ENCODE measurements at places on chromosomes 3 and 15.

- no peak for DNase-seq
These were observed 395.4 kb upstream of the ADAMTS9 start for GRCh38 chr3:65083240-65083639.

- DNase-seq, result no peak
These were observed 44.4 kb upstream of the C3orf38 start for GRCh38 chr3:88105325-88105724.

GRCh38 chr15:68187559-68187958, 17.6 kb downstream of the CALML4 start:
- DNase-seq, result peak; percentile 54

DNA sequence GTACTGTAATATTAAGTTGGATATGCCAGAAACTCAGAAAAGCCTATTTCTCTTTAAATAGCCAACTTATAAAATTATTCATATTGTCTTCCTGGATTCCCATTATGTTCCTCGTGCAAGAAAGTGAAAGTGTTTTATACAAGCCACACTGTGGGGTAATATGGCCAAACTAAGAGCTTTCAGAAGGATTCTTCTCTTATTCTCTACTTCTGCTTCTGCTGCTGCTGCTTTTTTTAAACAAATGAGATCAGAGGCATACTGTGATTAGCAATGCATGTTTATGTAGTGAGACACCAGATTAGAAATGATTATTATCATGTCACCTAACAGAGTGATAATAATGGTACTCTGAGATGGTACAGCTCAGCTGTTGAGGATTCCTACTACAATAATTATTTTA, 1026.5 kb upstream of the CFAP20DC start:
- DNase-seq, result no peak

DNA sequence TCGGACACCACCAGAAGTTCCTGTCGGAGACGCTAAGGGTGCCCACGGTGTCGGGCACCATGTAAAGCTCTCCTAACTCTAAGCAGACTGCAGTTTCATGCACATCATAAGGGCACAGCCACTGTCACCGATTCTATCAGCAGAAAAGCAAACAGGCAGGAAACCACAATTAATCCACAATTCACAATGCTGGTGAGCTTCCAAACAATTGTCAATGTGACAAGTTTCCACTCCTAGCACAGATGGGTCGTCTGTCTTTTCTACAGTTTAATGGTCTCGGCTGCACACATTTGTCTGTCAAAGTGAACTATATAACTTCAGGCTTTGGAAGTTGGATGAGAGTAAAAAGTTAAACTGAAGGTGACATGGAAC, 8.8 kb upstream of the OCA2 start:
- no peak for DNase-seq

DNA sequence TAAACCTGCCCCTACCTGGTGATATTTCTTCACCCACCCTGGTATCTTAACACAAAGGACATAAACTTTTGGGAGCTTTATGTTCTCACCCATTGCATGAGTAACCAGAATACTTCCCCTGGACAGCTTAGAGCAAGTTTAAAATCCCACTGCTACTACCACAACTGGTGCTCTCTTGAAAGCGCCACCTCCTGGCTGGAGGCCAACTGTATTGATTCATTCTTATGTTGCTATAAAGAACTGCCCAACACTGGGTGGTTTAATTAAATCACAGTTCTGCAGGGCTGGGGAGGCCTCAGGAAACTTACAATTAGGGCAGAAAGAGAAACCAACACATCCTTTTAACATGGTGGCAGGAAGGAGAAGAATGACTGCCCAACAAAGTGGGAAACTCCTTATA, 592.4 kb downstream of the EPHA3 start:
- no peak for DNase-seq

- no peak for DNase-seq
These were observed 235.3 kb downstream of the ARRDC4 start for GRCh38 chr15:98195796-98196195.

- no peak for DNase-seq
These were observed 66.5 kb downstream of the MAGEF1 start for GRCh38 chr3:184645336-184645735.

DNA sequence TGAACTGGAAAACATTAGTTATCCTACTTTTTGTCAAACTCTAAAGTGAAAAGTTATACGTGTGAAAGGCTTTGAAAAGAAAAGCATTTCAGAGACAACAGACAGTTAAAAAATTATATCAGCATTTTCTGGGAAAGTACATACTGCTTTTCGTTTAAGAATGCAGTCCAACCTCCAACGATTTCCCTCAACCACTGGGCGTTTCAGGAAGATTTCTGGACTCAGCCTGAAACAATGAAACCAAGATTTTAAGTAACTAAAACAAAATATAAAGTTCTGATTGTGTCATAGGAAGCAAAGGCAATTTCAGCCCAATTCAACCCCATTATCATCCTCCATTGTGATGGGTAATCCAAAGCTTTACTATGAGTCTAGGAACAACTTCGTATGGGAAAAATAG, 110.7 kb downstream of the PLD1 start:
- DNase-seq, result no peak

DNA sequence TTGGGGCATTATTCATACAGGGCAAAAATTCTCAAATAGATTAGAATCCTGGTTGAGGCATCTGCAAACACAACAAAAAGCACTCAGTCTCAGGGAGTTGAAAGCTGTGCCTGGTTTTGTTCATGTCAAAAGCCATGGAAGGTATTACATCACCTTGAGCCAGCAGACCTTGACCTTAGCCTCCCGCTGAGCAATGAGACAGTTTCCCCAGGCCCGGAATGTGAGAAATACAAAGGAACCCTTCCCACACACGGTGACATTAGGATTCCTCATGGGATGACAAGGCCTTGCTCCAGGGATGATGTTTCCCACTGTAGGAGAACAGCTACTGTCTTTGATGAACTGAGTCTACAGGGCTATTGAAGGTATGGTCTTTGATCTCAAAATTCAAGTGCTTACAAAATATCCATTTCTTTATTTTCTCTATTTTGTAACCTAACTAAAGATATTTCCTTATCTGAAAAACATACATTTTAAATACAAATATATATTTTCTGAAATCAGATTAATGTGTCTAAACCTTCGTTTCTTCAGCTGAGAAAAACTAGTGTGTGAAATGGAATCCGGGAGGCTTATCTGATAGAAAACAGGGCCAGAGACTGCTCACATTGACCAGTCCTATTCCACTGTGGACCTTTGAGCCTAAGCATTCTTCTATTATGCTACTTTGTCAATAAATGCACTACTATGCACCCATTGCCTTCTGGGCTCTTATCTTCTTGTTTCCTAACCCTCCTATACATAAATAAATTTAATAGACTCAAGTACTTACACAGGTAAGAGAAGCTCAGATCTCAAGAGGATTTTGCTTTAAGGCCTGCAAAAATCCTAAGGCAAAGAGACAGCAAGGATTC, 298.2 kb downstream of the KBTBD8 start:
- no peak for DNase-seq

GRCh38 chr3:2770451-2770850, 339.7 kb downstream of the IL5RA start:
- no peak for DNase-seq

- DNase-seq, result no peak
These were observed 70.2 kb downstream of the PCOLCE2 start for GRCh38 chr3:142818651-142819050.

DNA sequence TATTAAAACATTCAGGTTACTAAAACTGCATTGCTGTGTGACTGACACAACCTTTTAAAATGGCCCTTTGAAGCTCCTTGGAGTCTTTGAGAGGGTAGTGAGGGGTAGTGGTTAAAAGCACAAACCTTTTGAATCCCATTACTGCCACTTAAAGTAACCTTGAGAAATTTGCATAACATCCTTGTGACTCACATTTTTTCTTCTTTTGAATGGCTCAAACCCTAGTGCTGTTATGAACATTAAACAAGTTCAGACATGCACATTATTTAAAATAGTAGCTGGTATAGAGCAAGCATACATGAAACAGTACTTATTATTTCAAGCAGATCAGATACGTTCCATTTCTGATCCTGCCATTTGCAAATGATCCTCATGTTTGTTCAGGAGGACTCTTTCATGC, 3.7 kb upstream of the CLDN1 start:
- DNase-seq, result no peak

DNA sequence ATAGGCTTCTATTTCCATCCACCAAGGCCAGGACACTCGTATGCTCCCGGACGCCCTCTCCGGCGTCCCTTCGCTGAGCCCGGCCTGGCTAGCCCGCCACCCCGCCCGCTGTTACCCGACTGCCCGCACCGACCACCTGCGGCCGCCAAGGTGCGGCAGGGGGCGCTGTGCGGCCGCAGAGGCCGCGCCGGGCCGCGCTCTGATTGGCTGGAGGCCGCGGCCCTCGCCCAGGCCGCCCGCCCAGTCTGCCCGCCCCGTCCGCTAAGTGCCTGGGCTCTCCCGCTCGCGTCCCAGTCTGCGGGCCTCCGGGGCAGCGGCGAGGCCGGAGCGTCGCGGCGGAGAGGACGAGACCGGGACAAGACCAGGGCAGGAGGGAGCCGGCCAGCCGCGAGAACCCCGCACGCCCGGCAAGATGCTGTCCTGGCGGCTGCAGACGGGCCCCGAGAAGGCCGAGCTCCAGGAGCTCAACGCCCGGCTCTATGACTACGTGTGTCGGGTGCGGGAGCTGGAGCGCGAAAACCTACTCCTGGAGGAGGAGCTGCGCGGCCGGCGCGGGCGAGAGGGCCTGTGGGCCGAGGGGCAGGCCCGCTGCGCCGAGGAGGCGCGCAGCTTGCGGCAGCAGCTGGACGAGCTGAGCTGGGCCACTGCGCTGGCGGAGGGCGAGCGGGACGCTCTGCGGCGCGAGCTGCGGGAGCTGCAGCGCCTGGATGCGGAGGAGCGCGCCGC, at the start of gene SYNM:
Gene SYNM (plus strand): TSS at position 293 of the 726 bp plus-strand sequence. CDS start 120 bp downstream, at position 413.
- DNase-seq, result peak; percentile 81

DNA sequence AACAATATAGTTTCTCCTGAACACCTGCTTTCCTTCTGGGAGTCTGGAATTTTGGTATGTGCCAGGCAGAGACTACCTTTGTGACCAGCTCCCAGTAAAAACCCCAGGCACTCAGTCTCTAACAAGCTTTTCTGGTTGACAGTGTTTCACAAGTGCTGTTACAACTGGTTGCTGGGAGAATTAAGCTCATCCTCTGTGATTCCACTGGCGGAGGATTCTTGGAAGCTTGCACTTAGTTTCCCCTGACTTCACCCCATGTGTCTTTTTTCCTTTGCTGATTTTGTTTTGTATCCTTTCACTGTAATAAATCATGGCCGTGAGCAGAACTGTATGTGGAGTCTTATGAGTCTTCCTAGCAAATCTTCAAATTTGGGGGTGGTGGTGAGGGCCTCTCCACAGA, 5.7 kb upstream of the TAGLN3 start:
- no peak for DNase-seq

DNA sequence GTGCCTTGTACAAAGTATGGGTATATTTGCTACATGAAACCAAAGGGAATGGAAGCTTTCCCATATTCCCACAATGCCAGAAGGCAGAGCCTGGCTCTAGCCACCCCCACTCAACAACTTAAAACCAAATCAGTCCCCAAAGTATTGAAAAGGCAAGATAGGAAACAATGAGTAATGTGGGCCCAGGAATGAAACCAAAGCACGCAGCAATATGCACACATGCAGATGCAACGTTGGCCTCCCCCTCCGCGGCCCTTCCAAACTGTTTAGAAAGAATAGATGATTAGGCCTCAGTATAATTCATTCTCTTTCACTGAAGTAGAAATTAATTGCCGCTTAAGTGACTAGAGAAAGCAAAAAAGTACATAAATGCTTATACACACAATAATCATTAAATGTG, 59.1 kb downstream of the THRB start:
- no peak for DNase-seq

DNA sequence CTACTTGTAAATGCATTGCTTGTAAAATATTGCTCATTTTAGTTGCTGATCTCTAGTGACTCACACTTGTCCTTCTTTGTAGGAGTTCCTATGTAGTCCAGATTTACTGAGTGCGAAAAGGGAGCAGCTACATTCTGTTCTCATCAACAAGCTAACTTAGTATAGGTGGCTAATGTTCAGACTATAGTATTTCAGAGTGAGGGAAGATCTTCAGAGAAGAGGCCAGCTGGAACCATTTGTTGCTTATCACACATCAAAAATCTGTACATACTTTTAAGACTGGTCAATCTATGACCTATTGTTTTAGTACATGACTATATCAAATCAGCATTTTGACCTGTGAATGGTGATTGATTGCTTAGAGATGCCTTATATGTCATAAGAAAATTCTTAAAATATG, 71.3 kb upstream of the THSD4 start:
- no peak for DNase-seq

DNA sequence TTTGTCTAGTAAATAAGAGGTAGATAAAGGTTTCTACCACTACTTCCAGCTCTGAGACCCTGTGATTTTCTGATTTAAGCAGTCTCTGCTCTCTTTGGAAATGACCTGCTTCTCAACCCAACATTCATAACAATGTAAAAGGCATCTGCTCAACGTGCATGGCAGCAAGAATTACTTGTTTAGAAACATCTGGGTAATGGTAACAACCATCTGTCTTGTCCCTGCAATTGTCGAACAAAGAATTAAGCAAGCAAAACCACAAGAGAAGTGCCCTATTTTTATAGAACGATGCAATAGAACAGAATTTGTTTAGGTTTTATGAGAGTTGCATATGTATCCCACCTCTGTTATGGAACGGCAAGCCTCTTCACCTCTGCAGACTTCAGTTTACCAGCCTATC, 7.1 kb upstream of the FSIP1 start:
- DNase-seq, result no peak

DNA sequence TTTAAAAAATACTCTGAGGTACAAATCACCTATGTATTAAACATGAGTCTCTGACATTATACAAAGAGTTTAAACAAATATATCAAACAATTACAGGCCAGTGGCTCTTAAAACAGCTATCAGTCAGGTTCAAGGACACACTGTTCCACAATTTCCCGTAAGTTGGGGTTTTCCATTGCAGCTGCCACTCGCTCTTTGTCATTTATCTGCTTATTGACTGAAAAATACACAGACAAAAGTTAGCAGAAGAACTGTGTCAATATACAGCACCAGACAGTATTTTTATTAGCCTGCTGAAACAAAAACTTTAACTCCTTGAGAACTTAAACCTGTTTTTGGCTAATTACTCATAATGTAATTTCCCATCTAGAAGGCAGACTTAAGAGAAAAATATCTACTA, 20.8 kb downstream of the CIAO2A start:
- no peak for DNase-seq

- no peak for DNase-seq
These were observed 563.5 kb downstream of the PDCD6IP start for GRCh38 chr3:34361921-34362320.
